Esophagus squamous epithelium (tissue), 5 donors: ENCODE measurements at places on chromosomes 3 and 15.
A peak's percentile ranks its signal among the peaks of the same experiment; 100 is the strongest.

DNA sequence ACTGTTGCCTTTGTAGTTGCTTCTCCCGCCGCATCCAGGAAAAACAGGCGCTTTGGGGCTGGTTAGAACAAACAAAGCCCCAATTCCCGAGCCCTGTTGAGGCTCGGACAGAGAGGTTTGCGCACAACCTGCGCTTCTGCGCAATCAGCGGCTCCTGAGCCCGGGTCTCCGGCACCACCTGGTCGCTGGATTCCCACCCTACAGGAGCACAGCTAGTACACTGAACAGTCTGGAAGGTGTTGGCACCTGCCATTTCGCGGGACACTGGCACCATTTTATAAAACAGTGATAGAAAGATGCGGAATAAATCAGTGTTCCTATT is 13.8 kb downstream of the ZIC4 start:
- H3K36me3 ChIP-seq: no peaks in the 10 kb centered on the region
- DNase-seq: no peak
- H3K27me3 ChIP-seq: peaks cover 89% of the 10 kb centered on the region
- no peak overlapping the region for H3K27ac ChIP-seq
- H3K4me1 ChIP-seq: peaks cover 58% of the 10 kb centered on the region
- no peak overlapping the region for H3K4me3 ChIP-seq

DNA sequence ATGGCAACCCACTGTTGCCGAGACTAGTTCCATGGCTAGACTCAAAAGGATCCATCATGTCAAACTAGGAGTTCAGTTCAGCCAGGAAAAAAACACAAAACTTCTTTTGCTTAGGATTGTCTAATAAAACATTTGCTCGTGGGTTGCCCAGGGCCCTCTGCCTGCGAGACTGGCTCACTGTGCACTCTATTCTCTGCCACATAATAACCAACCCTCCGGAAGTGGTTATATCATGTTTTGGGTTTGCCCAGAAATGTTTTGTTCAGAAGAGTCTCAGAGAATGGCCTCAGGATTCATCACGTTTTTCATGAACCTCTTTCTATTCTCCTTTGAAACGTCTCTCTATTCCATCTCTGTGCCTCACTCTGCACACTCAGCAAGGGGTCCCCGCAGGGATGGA is 216.1 kb downstream of the SV2B start:
- H3K27me3 ChIP-seq: no peaks in the 10 kb centered on the region

GRCh38 chr3:63762180-63762579 is 56.9 kb upstream of the C3orf49 start:
- no peaks in the 10 kb centered on the region for H3K36me3 ChIP-seq
- no peak overlapping the region for H3K27ac ChIP-seq
- H3K27me3 ChIP-seq: no peaks in the 10 kb centered on the region
- no peaks in the 10 kb centered on the region for H3K4me1 ChIP-seq

DNA sequence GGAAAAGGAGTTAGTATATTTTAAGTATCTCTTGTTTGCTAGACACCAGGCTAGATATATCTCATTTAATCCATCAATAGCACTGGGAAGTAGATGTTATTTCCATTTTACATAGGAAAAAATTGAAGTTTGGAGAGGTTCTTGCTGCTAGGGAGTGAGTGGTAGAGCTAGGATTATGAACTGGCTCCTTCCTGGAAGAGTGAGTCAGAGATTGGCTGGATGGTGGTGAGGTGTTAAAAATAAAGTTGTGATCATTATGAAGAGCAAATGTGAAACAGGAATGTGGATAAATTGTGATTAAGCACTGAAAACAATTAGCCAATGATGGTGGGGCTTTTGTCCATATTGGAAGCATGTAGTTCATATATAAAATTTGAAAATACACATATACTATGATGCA is 234.2 kb downstream of the WNT5A start:
- no peaks in the 10 kb centered on the region for H3K4me1 ChIP-seq
- no peak overlapping the region for H3K27ac ChIP-seq
- H3K36me3 ChIP-seq: no peaks in the 10 kb centered on the region

DNA sequence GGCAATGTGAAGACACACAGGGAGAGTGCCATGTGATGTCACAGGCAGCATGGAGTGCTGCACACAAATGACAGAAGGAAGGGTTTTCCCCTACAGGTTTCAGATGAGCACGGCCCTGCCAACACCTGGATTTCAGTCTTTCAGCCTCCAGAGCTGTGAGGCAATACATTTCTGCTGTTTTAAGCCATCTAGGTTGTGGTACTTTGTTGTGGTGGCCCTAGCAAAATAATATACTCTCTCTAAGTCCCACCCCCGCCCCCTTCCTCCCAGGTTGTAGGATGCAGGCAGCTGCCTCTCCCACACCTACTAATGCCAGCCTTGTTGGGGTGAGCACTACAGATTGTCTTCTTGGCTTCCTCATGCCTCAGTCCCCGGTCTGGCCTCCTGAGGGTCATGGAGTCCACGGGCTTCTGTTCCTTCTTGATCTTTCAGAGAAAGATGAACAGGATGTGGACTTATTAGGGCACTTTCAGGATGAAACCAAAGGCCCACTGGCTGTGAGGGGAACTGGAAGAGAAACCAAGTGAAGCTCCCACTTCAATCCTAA is 180.0 kb downstream of the CD47 start:
- no peak for DNase-seq
- H3K27ac ChIP-seq: no peak overlapping the region

- H3K27me3 ChIP-seq: no peaks in the 10 kb centered on the region
- no peaks in the 10 kb centered on the region for H3K4me1 ChIP-seq
- no peak for DNase-seq
- H3K27ac ChIP-seq: no peak overlapping the region
These were observed 19.5 kb upstream of the CXCR6 start for GRCh38 chr3:45923755-45924154.

DNA sequence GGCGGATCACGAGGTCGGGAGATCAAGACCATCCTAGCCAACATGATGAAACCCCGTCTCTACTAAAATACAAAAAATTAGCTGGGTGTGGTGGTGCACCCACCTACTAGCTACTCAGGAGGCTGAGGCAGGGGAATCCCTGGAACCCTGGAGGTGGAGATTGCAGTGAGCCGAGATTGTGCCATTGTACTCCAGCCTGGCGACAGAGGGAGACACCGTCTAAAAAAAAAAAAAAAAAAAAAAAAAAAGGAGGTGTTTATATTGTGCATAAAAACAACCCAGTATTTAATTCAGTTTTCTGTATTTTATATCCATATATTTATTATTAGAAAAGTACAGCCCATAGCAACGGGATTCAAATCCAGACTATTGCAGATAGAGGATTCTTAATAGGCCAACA is 129.1 kb upstream of the SOX2 start:
- no peaks in the 10 kb centered on the region for H3K4me1 ChIP-seq
- H3K27ac ChIP-seq: no peak overlapping the region
- no peak overlapping the region for H3K4me3 ChIP-seq

DNA sequence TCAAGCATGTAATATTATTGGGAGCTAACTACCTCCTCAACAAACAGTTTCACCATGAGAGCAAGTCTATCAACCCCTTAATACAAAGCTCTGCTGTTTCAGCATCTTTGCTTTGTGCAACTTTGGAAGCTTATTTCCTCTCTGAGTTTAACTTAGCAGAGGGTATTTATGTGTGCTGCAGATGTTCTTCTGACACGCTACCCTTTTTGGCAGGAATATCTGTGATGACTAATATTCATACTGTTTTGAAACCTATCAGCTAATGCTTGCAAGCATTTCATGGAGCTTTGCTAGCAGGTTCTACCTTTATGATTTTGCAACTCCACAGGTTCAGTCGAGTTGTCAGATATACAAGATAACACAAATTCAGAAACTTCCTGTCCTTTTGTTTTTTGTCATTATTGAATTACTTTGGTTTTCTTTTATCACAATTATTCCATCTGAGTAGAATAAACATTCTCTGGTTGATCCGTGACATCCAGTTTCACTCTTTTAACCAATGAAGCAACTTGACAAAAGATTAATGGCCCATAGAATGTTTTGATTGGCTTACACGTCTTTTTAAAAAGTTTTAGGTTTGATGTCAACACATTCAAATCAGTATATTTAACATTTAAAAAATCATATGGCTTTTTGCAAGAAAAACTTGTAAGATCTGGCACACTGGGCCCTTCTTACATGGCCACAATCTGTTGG is 1.7 kb upstream of the SLC9A9 start:
- no peak overlapping the region for H3K4me3 ChIP-seq
- H3K27me3 ChIP-seq: no peaks in the 10 kb centered on the region
- peak overlapping the region; percentile 82 for H3K27ac ChIP-seq
- no peak for DNase-seq
- H3K36me3 ChIP-seq: no peaks in the 10 kb centered on the region

DNA sequence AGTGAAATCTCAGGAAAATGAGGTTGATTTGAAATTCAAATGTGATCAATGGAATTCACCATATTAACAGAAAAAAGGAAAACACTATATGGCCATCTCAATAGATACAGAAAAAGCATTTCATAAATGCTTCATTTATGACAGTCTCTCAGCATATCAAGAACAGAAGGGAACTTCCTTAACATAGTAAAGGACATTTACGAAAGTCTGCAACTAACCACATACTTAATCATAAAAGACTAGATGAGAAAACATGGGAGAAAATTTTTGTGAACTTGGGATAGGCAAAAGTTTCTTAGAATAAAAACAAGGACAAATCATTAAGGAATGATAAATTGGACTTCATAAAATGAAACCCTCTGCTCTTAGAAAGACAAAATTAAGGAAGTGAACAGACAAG is 24.7 kb upstream of the TIPARP start:
- no peak overlapping the region for H3K27ac ChIP-seq
- no peak overlapping the region for H3K4me3 ChIP-seq
- H3K27me3 ChIP-seq: no peaks in the 10 kb centered on the region
- H3K36me3 ChIP-seq: no peaks in the 10 kb centered on the region
- no peaks in the 10 kb centered on the region for H3K4me1 ChIP-seq

DNA sequence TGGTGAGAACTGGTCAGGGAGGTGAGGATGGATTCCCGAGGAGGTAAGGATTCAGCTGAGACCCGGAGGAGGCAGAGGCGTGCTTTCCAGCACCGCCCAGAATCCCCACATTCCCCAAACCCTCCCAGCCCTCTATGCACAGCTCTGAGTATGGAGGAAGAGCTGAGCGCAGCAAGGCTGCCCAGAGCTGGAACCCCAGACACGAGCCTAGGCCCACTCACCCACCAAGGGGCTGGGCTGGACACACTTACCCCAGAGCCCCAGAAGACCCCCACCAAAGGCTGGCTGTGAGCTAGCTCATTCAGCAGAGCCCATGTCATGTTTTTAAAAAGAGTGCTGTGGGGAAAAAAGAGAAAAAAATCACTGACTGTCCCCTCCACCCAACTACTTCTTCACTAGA is 271.5 kb downstream of the XXYLT1 start:
- H3K27me3 ChIP-seq: no peaks in the 10 kb centered on the region
- H3K27ac ChIP-seq: no peak overlapping the region
- no peaks in the 10 kb centered on the region for H3K36me3 ChIP-seq
- H3K4me1 ChIP-seq: peaks cover 25% of the 10 kb centered on the region
- no peak for DNase-seq
- H3K4me3 ChIP-seq: no peak overlapping the region

GRCh38 chr15:45262906-45263461 is 10.9 kb downstream of the SLC28A2 start:
- no peaks in the 10 kb centered on the region for H3K27me3 ChIP-seq
- no peak for DNase-seq
- H3K36me3 ChIP-seq: no peaks in the 10 kb centered on the region
- H3K4me3 ChIP-seq: no peak overlapping the region
- H3K27ac ChIP-seq: no peak overlapping the region

DNA sequence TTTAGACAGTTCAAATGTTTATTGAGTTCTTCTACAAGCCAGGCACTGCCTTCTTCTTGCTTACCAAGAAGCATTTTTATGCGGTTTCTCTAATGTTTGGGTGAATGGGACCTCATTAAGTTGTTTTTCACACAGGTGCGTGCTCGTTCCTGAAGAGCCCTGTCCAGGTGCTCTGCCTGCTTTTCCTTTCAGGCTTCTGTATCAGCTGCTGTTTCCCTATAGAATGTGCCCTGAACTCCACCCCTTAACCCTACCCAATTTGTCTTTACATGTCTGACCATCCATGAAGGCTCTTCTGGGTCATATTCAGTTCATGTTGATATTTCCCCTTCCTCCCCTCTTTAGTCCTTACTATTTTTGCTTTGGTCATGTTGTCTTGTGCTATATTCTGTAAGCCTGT is 22.4 kb upstream of the GOLGA6L10 start:
- H3K4me1 ChIP-seq: peaks cover 11% of the 10 kb centered on the region
- H3K4me3 ChIP-seq: no peak overlapping the region
- H3K27ac ChIP-seq: peak overlapping the region; percentile 87
- DNase-seq: no peak

DNA sequence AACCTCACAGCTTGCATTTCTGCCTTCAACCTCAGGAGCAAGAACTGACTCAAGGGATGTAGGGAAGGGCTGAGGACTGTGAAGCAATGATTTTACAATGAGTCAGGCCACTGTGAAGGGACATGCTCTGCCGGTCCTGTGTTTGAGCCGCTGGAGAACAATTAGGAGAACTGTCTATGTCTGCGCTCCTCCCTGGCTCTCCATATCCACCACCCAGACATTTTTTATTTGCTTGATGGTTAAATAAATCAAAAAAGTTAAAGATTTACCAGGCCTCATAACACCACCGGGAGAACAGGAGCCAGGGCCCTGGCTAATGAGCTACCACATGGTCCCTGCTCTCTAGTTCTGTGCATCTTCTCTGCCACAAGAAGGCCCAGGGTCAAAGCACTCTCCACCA is 29.6 kb downstream of the SEC61A1 start:
- peaks cover 8% of the 10 kb centered on the region for H3K36me3 ChIP-seq
- no peak overlapping the region for H3K27ac ChIP-seq
- no peak overlapping the region for H3K4me3 ChIP-seq
- DNase-seq: no peak
- no peaks in the 10 kb centered on the region for H3K27me3 ChIP-seq

DNA sequence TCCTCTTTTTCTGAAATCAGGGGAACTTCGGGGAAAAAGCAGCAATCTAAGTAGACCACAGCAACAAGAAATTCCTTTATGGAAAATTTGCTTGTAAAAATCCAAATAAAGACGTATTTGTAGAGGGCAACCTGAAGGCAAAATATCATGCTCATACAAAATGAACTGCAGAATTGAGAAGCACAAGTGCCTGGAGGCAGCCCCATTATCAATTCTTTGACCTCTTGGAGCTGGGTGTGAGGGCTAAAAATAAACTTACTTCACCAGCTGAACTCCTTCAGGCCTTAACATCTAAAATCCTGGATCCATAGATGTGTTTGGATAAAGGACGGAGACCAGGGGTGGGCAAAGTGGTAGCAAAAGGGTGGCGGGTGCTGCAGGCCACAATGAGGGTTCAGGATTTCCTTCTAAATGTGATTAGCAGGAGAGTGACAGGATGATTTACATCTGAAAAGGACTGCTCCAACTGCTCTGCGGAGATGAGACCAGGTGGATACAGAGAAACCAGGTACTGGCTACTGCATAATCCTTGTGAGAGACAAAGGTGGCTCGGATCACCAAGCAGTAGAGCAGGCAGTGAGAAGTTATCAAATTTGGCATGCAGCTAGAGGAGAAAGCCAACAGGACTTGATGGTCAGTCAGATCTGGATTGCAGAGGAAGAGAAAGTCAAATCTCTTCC is 81.7 kb upstream of the TJP1 start:
- H3K4me1 ChIP-seq: no peaks in the 10 kb centered on the region
- H3K4me3 ChIP-seq: no peak overlapping the region
- DNase-seq: no peak

GRCh38 chr15:81189583-81190283 is 6.9 kb upstream of the IL16 start:
- no peaks in the 10 kb centered on the region for H3K36me3 ChIP-seq
- H3K4me1 ChIP-seq: peaks cover 11% of the 10 kb centered on the region
- H3K4me3 ChIP-seq: no peak overlapping the region
- H3K27me3 ChIP-seq: no peaks in the 10 kb centered on the region
- no peak for DNase-seq
